RKO (cell line): ENCODE measurements at places on chromosomes 12 and 14.

DNA sequence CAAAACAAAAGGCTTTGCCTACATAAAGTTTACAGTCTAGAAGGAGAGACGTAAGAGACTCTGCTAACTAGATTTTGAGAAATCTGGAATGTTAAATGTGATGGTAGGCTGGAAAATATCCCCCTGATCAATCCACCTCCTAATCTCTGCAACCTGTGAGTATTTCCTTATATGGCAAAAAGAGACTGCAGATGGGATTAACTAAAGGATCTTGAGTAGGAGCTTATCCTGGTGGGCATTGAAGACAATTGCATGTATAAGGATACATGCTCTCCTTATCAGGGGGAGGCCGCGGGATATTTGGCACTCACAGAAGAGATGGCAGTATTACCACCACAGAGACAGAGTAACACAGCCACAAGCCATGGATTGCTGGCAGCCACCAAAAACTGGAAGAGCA, 95.2 kb downstream of the EGLN3 start:
- DNase-seq = no peak

DNA sequence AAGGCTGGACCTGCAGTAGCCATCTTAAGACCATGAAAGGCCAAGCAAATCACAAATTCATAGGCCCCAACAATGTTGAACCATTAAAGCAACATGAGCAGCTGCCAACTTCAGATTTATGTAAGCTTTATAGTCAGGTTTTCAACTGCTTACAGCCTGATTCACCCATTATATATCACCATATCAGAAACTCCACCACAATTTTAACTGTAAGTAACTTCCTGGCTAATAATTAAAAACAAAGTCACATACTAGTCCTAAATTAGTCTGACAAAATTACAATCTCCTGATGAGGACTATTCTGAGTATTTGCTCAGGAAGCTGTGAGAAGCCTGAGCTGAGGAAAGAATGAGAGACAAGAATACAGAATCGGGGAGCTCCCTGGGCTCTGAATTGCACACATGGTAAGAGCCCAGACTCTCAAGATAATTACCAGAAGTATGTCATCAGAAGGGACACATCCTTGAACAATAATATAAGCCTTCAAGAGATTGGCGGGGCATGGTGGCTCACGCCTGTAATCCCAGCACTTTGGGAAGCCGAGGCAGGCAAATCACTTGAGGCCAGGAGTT, 55.1 kb downstream of the NUMB start:
- no peak for DNase-seq

- DNase-seq = no peak
Measured at GRCh38 chr14:62081951-62082350, 319.7 kb downstream of the SNAPC1 start.

- DNase-seq = no peak
Measured at GRCh38 chr14:44165286-44165685, 341.8 kb downstream of the FSCB start.

DNA sequence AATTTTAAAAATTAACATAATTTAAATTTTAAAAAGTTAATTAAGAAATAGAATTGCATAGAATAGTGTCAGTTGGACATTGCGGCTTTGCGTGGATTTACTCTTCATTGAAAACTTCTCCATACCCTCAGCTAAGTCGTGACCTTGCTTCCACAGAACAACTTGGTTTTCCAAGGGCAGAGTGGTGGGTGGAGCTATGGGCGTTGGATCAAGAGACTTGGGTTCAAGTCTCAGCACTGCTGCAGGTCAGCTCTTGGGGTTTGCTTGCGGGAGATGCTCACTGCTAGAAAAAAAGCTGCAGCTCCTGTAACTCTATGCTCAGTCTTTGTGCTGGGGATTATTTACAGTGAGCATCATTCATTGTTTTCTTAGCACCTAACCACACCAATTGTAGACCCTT, 133.7 kb downstream of the PRIMA1 start:
- DNase-seq = no peak

- no peak for DNase-seq
Measured at GRCh38 chr12:58184212-58184611, 242.8 kb downstream of the ATP23 start.

GRCh38 chr12:28993720-28994119, 155.4 kb upstream of the FAR2 start:
- no peak for DNase-seq

DNA sequence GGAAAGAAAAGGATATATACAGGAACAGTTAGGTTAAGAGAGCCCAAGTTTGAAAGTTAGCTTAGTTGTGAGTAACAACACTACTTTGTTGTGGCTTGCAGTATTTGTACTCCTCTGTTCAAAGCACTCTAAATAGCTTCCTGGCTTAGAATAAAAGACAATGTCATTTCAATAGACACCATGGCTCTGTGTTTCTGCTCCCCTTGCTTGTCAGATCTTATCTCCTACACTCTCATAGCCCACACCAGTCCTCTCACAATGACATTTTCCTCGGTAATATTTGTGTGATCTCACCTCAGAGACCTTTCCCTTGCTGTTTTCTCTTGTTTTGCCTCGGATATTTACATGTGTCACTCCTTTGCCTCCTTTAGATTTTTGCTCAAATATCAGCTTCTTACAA, 418.4 kb downstream of the MDGA2 start:
- DNase-seq = no peak

DNA sequence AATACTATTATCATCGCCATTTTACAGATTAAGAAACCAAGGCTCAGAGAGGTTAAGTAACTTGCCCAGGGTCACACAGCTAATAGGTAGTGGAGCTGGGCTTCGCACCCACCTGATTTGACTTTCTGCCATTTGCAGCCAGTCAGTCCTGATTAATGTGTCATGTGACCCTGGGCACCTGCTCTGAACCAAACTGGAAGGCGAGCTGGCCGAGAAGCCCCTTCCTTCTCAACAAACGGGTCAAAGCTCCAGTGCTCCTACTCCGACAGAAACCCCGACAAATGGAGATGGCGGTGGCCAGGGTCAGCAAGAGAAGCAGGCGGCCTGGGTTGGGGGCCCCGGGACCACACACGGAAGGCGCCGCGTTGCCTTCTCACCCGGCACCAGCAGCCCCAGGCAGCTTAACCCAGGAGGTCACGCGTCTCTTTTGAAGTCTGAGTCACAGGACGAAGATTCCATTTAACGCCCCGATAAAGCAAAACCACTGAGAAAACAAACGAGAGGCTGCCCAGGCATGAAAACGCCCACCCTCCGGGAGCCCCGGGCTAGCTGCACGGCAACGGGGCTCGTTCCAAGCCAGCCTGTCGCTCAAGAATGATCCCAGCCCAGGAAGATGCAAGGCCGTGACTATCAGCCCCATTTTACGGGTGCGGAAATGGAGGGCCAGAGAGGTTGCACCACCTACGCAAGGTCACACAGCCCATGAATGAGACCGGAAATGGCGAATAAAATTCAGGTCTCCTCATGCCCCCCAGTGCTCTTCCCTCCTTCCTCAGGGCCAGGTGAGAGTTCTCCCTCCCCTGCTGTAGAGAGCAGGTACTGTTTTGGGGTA, 124.8 kb downstream of the SCARB1 start:
- DNase-seq = no peak

DNA sequence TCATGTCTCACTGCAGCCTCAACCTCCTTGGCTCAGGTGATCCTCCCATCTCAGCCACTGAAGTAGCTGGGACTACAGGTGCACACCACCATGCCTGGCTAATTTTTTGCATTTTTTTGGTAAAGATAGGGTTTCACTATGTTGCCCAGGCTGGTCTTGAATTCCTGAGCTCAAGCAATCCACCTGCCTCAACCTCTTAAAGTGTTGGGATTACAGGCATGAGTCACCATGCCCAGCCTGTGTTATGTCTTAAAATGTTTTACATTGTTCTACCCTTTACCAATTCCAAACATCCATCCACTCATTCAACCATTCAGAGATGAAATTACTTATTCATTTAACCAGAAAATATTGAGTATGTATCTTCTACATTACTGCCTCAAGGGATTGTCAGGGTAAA, 111.6 kb upstream of the BTG1 start:
- DNase-seq = no peak

GRCh38 chr14:49863487-49864281, 11.1 kb upstream of the NEMF start:
- DNase-seq = peak; percentile 29

DNA sequence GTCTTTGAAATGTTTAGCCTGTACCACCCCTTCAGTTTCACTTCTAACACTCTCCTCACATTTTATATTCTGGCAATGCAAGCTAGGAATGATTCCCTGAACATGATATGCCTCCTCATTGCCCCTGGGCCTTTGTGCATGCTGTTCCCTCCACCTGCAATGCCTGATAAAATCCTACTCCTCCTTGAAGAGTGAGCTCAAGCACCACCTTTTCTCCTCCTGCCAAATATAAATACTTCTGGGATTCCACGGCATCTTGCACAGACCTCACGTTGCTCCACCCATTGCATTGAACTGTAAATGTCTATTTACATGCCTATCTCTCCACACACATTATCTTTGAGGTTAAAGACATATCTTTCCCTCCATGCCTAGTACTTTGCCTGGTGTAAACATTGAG, 21.1 kb downstream of the NKX2-1 start:
- DNase-seq = no peak

DNA sequence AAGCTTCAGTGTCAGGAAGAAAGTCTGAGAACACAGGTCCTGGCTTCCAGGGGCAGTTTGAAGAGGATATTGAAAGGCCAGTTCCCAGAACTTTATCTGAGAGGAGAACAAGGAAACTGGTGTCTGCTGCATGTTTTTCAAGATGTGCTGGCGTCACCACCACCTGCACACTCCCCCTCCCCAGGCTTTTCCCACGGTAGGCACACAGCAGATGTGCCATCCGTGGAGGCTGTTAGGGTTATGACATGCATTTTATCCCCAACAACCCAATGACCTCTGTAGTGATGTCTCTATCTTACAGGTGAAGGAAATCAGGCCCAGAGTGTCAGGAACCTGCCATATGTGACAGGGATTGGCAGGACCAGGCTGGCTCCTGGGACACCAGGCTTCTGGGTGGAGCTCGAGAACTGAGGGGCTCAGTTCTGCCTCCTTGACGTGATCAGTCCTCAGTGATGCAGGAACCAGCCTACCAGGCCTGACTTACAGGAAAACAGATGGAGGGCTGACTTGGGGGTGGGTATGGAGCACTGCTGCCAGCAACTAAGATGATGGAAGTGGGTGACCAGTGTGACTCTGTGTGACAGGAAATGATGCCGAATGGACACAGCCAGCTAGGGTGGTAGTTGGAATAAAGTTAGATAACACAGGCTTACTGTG, 16.8 kb downstream of the SLC25A47 start:
- no peak for DNase-seq

DNA sequence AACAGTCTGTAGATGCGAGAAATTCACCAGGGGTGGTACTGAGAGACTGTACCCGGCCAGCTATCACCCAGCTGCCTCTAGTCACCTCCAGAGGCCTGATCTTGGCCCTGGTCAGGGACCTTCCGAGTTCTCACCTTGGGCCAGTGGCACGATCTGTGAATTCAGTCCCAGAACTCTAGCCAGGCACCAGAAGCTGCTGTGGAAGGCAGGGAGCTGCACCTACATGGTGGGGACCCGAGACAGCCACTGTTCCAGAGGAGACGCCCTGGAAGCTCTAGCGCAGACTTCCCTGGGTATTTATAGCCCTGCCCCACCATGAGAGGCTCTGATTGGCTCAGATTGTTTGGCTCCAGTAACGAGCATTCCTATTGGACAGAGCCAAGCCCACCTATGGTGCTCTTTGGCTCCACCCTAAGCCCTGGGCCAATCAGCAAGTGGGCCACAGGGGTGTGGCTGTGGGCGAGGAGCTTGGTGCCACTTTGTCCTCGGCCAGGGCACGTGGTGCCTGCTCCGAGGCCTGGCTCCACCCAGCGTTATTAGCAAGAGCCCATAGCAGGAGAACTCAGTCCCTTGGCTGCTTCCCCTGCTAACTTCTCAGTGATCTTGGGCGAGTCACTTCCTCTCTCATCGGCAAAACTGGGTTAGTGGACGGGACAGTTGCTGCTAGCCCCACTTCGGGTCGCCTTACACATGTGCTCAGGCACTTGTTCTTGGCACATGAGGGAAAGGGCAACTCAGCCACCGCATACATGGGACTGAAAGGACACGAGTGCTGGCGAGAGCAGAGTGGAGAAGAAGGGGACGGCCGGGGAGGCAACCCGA, 89.0 kb upstream of the BCL11B start:
- DNase-seq = no peak

GRCh38 chr14:99946652-99947489, 118.4 kb upstream of the EVL start:
- DNase-seq = no peak

GRCh38 chr14:69543341-69544115, 31.1 kb downstream of the CCDC177 start:
- peak; percentile 83 for DNase-seq

DNA sequence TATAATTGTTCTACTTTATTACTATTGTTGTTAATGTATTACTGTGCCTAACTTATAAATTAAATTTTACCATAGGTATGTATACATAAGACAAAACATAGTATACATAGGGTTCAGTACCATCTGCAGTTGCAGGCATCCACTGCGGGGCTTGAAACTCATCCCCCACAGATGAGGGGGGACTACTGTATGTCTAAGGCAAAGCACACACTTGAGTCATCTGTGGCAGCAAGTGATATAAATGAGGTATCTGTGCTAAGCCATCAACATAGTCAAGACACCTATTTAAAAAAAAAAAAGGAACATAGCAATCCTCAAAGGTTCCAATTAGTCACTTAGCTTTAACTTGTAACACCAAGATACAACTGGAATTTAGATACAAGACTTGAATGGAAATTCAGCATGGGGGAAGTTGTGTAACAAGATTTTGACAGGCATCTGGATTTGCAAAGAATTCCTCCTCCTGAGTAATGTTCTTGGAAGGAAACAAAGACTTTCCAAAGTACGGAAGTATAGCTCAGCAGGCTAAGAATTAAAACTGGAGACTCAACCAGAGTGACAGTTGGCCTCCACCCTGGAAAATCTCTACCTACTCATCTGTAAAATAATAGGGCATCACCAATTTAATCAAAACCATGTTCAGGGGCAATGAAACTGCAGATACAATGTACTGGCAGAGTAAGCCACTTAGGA, 14.9 kb downstream of the DCAF5 start:
- DNase-seq = no peak

DNA sequence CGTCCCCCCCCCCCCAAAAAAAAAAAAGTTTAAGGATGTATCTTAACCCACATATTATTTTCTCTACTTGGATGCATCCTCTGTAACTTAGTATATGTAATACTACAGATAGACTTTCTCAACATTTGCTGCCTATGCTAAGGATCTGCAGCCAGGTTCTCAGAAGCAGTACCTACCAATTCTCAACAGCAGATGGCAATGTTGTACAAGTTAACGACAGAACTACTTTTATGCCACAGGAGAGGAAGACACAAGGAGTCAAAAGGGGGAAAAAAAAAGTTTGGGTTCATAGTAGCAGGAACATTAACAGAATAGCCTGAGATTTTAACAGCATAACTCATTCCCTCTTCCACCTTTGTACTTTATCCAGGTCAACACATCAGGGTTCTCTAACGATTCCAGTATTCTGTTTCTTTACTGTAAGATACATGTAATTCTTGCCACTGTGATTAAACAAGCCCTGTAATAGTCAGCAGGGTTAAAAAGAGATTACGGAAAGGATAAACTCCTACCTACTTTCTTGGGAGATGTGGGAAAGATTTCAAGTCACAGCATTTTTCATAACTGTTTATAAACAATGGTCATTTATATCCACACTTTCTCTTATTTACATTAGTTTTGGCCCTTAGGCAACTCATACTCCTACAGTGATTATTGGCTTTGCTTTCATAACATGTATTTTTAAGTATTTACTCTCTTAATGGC, 5.7 kb upstream of the NEK9 start:
- DNase-seq = peak; percentile 82
